ENCODE measurements at places on chromosomes 12 and 14. TPM values are rescaled to one million over a fixed set of nuclear protein-coding genes. Genes with fewer than 3 reads are reported as not detected.

Gene TMEM63C
- total RNA-seq: 0.71 TPM

DNA sequence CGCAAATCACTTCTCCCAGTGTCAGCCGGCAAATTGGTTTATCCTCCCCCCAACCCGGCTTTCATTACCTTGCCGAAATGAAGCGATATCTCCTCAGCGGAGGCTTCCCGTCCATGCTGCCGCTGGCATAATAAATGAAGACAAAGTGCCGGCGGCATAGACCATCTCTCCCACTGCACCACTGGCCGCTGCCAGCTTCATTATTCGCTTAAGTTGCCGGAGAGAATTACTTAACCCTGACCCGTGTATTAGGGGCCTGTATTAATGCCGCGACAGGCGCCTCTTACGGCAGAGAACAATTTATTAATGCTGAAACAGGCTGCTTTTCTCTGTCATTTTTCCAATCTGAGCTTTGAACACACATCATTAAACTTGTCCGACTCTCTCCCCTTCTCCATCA, 17.5 kb upstream of the GPATCH2L start:
- no peak for DNase-seq

DNA sequence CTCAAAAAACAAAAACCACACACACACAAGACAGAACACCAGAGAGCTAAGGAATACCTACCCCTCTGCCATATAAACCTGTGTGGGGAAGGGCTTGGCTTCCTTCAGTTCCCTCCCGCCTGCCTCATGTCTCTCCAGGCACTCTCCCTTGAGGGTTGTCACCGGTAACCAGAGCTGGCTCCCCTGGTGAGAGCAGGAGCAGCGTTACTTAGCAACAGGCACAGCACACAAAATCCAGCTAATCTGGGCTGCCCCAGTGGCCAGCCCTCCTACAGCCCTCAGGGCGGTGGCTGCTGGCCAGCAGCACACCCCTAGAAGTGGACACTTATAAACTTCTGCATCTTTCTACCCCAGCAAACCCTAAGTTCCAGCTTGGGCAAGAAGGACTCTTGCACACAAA, 21.6 kb upstream of the NR4A1 start:
- peak; percentile 72 for DNase-seq

DNA sequence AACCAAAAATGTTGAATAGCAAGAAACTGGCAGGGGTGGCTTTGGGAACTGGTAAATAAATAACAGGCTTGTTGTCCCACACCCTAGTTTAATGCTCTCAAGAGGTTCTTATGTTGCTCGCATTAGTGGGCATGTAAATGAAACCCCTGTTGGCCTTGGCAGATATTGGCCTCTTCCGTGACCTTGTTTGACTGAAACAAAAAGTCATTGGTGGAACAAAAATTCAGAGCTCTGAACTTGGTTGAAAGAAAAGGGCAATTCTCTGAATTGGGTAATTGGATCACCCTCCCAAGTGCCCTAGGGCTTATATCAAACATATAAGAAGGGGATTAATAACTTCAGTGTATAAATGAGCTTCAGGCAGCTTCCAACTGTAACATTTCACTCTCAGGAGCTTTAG, 426.2 kb downstream of the ZFP36L1 start:
- DNase-seq: no peak

DNA sequence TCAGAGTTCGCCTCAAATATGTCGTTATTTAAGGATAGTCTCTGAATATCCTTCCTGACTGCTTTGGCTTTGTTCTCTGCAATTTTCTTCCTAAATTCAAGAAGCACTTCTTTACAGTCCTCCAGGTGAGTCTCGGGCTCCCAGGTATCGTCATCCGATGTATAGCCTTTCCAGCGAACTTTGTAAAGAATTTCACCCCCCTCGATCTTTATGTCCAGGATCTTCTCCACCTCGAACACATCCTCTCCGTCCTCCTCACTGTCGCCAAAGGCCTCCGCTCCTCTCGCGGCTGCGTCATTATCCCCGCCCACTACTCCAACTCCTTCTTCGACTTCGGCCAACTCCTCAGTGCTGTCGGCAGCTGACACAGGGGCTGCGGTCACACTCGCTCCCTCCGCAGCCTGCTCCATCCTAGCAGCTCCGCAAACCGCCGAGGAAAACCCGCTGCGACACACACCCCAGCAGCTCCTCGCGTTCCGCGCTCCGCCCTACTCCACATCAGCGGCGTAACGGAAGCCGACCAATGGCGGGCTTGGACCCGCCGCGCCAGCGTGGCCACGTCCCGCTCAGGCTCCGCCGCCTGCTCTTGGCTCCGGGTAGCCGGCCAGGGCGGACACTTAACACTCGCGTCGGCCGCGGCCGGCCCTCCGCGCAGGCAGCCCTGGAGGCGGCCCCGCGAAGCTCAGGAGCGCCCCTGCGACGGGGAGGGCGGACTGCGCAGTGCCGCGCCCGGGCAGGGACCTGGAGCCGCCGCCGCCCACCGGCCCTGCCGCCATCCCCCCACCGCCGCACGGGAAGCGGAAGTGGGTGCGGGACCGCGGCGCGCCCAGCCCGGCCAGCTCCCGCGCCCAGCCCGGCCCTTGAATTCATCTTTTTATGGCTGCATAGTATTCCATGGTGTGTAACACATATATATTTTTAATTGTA, 4.1 kb downstream of the CD163L1 start:
- peak; percentile 44 for DNase-seq

DNA sequence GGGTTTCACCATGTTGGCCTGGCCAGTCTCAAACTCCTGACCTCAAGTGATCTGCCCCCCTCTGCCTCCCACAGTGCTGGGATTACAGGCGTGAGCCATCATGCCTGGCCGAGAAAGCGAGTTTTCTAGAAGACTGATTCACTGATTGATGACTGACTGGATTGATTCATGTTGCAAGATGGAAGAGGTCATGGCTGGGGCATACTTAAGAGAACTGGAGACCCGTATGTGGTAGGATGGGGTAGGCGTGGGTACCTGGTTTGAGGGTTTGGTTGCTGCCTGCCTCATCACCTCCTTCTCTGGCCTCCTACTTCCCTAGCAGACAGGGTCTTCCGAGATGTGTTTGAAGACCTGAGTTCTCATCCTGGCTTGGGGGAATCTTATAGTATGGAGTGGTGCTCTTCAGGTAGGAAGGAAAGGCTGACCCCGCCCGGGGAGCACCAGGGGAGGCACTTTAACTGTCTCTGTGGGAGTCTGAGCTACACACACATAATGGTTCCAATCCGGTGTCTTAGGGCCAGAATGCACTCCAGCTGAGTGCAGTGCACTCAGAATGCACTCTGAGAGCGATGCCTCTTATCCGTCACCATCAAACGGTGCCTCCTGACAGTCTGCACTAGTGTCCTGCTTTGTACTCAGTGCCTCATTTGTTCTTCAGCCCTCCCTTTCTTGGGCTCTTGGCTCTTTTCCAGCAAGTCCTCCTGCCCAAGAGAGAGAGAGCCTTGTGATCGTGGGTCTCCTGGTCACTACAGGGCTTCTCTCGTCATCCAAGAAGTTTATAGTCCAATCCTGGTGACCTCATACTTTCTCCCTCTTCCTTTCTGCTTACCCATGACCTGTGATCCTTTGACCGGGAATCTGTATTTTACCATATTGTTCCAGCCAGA, 19.7 kb downstream of the PLEKHG3 start:
- DNase-seq: no peak

DNA sequence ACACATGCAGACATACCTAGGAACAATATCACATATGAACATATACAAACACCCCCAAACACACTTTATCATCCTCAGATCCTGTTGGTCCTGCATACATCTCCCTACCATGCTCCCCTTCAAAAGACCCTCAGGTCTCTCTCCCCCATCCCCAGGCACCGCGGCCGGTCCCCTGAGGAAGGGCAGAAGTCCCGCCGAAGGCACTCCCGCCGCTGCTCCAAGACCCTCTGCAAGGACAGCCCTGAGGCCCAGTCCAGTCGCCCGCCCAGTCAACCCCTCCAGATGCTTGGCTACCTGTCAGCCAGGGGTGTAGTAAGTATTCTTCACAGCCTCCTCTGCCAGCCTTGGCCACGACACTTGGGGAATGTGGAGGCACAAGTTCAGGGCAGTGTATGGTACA, 48.2 kb upstream of the HSPB8 start:
- DNase-seq: no peak

DNA sequence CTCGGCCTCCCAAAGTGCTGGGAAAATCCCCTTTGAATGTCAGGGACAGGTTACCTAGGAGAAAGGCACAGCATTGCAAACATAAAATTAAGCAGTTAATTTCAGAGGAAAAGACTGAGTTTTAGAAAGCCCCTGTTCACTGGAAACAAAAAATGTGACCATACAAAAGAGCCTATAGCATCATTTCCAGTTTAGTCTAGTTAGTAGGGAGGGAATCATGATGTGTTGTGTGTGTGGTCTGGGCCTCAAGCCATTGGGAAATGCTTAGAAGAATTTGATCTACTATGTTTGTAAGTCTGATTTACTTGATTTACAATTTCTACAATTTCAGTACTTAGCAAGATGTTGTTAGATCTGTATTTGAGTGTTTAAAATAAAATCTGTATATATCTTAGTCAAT, 47.1 kb upstream of the RERG start:
- peak; percentile 55 for DNase-seq

GRCh38 chr12:42240131-42240750, 2.2 kb upstream of the YAF2 start:
- no peak for DNase-seq

GRCh38 chr14:97634751-97635150, 837.6 kb downstream of the VRK1 start:
- peak; percentile 65 for DNase-seq

DNA sequence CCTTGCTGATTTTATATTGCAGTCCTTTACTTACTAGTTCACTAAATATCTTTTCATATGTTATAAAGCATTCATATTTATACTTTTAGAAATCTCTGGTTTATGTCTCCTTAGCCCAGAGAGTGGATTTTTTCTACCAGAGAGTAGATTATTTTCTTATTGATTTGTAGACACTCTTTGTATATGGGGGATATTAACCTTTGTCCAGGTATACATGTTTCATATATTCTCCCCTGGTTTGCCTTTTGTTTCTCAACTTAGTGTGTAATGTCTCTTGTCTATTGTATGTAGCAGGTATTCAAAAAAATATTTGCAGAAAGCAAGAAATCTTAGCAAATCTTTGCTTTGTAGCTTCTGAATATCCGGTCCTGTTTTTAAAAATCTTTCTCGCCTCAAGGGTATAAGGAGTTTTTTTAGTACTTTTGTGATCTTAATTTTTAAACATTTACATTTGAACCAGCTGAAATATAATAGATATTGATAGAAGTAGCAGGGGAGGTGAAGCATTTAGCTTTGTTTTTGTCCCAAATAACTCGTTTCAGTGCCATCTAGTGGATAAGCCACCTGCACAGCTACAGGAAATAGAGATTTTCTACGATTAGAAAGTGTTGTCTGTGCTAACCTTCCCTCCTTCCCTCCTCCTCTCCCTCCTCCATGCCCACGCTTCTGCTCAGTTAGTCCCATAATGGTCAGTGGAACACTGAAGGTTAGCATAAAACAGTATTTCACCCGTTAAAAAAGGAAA, 97.0 kb downstream of the PHETA1 start:
- no peak for DNase-seq

DNA sequence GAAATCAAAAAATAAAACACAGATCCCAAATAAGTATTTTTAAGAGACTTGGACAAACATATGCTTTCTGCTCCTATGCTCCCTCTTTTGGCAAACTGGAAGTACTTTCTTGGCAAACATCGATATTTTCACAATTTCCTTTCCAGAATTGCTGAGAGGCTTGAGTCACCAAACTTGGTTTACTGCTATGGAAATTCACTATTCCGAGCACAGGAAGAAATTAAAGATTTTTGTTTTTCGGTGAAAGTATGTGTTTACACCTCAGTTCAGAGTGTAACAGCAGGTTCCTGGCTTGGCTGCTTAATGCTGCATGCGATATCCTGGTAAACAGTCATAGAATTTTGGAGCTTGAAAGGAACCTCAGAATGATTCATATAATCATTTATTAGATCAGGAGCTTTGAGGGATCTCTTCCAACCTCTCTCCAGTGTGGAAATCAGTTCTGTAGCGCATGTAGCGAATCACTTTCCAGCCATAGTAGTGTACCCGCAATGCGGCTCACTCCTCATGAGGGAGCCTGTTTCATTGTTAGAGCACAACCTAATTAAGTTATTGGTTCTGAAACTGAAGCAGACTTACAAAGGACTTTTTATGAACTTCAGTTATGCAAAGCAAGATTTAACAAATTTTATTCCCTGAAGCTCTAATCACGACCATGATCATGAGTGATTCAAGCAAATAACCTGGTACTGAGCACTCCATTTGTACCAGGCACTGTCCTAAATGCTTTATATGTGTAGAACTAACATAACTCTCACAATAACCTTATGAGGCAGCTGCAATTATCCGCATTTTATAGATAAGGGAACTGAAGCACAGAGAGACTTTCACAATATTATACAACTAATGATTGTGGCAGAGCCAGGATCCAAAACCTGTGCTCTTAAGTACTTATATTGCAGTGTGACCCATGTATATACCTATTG, 56.4 kb upstream of the ATP2A2 start:
- DNase-seq: peak; percentile 96
